Natural killer cell (primary cell): ENCODE measurements at places on chromosomes 4 and X.

DNA sequence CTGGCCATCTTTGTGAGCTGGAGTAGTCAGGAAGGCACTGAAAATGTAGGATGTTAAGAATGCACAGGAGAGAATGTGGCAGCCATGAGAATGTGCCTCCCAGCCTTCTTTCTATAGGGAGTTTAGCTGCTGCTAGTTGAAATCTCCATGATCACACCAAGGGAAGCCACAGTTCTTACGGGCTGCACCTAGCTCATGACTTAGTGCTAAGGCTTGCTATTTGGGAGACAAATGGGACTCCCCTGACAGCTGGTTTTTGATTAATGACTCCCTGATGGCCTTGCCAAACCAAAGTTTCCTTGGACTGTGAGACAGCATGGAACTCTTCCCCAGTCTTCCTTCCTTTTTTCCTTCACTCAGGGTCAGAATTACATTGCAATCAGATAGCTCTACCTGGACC, 9.2 kb downstream of the CTSO start:
- DNase-seq, result no peak
- no peak overlapping the region for H3K4me3 ChIP-seq
- H3K27me3 ChIP-seq, result no peaks in the 10 kb centered on the region
- no peaks in the 10 kb centered on the region for H3K4me1 ChIP-seq
- peaks cover 12% of the 10 kb centered on the region for H3K36me3 ChIP-seq

GRCh38 chr4:14744346-14744745, 257.9 kb upstream of the CPEB2 start:
- H3K27me3 ChIP-seq, result no peaks in the 10 kb centered on the region
- DNase-seq, result no peak
- no peaks in the 10 kb centered on the region for H3K4me1 ChIP-seq
- H3K36me3 ChIP-seq, result no peaks in the 10 kb centered on the region
- no peak overlapping the region for H3K27ac ChIP-seq

DNA sequence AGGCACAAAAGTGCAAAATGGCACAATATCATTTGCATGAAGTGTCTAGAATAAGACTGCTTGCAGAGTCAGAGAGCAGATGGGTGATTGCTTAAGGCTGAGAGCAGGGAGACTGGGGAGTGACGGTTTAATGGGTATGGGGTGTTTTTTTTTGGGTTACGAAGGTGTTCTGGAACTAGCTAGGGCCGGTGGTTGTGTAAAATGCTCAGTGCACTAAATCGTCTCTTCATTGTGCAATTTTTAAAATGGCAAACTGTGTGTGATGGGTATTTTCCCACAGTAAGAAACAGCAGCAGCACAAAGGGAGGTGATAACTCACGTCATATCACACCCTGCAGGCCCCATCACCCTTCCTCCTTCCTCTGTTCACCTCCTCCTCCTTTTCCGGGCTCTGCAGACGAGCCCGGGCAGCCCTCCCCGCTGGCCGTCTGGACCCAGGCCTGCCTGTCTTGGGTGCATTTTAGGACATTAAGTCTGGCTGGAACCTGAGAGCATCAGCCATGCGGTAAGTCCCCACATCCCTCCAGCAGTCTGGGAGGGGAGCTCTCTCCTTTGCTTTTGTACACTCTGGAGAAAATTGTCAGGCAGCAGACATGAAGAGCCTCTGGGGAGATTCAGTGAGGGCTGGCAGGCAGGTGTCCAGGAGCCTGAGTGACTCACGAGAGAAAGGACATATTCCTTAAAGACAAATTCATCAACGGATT, 42.7 kb downstream of the ASMT start:
- peak overlapping the region; percentile 94 for H3K27ac ChIP-seq
- peak; percentile 73 for DNase-seq
- H3K4me3 ChIP-seq, result peak overlapping the region; percentile 55
- peaks cover 52% of the 10 kb centered on the region for H3K4me1 ChIP-seq

DNA sequence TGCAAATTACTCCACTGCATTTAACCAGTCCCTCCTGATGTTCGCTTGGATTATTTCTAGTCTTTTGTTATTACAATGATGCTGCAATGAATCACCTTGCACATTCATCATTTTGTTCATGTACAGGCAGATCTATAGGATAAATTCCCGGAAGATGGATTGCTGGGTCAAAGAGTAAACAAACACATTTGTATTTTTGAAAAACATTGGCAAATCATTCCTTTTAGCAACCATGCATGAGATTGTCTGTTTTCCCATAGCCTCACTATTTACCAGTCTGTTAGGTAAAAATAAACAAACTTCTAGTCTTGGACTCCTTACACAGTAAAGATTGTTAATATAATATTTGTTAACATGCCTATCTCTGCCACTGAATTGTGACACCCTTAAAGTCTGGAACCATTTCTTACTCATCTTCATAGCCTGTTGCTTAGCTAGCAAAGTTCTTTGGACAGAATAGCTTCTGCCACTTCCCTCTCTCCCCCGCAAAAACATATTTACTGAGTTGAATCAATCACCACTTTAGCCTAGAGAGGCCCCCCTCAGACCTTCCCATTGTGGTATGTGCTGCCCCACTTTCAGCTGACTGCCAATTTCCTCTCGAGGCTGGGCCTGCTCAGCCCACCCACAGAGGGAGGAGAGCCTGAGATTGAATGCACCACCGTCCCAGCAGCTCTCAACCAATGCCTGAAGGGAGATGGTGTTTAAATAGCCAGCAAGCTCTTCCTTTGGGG, 108.4 kb upstream of the ATXN3L start:
- H3K4me1 ChIP-seq, result peaks cover 10% of the 10 kb centered on the region
- no peak overlapping the region for H3K27ac ChIP-seq
- no peaks in the 10 kb centered on the region for H3K36me3 ChIP-seq
- DNase-seq, result peak; percentile 1

- H3K27me3 ChIP-seq, result no peaks in the 10 kb centered on the region
- H3K36me3 ChIP-seq, result no peaks in the 10 kb centered on the region
- no peak overlapping the region for H3K4me3 ChIP-seq
- no peaks in the 10 kb centered on the region for H3K4me1 ChIP-seq
- DNase-seq, result no peak
These were observed 64.5 kb upstream of the ANKRD50 start for GRCh38 chr4:124777007-124777406.
